ENCODE measurements at places on chromosomes 4 and X.

DNA sequence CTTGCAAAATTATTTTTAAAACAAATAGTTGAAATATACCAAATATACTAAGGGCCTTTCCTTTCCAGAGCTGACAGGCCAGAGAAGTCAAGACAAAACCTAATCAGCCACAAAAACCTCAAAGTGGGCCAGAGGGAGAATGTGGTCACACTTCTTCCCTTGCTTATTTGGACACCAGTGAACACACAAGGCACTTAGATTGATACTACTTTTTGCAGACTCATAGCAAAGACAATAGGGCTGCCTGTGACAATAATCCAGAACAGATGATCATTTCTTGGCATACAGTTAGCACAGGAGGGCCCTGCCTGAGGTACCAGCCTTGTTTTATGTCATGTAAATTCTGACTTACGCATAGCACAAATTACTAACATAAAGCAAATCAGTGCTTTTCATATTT lies 215.7 kb upstream of the NEIL3 start:
- no peak for DNase-seq

DNA sequence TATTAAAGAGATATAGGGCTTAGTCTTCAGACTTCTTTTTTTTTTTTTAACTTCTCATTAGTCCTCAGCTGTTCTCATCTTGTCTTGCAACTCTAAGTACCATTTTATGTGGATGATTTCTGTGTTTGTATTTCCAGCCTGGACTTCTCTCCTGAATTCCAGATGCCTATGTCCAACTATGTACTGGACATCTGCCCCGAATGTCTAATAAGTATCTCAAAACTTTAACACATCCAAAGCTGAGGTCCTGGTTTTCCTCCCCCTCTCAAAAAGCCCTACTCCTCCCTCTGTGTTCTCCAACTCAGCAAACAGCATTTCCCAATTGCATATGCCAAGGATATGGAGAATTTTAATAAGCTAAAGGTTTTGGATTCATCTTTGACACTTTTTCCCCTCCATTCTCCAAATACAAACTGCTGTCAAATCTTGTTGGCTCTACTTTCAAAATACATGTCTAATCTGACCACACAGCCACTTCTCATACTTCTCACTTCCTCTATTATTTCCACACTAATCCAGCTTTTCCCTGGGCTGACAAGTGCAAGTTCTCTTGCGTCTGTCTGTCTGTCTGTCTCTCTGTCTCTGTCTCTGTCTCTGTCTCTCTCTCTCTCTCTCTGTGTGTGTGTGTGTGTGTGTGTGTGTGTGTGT lies 79.8 kb downstream of the CLCN5 start:
- no peak for DNase-seq

GRCh38 chr4:24930151-24930550 lies 17.3 kb upstream of the CCDC149 start:
- DNase-seq = peak; percentile 36

DNA sequence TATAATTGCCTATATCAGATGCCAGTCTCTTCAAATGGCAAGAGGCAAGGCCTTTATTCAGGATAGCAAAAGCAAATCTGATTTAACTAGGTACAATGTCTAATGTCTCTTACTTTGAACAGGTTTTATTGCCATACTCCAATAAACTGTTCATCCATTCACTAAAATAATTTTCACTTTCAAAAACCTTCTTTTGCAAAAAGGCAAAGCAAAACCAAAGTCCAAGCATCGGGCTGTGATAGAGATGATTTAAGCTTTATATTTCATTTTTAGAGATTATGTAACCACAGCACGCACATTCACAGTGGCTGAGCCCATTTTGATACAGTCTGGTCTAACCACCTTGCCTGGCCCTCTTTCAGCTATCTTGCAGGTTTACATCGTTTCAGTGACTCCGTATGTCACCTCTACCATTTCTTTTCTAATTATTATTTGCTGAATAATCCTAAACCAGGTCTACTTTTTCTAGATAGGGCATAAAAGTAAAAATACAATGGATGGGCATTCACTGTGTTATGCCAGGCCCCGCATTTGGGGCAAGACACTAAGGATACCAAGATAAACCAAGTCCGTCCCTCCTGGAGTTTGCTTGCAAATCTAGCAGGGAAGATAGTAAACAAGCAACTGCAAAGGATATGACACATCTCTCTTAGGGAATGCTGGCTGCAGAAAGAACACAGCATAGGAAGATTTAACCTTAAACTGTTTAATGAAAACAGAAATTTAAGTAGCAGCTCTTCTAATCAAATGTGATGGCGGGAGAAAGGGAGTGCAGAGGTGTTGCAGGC lies 1.8 kb downstream of the CASP3 start:
- peak; percentile 64 for DNase-seq

- no peak for DNase-seq
These were observed 452.9 kb upstream of the EPHA5 start for GRCh38 chr4:66123190-66123589.

DNA sequence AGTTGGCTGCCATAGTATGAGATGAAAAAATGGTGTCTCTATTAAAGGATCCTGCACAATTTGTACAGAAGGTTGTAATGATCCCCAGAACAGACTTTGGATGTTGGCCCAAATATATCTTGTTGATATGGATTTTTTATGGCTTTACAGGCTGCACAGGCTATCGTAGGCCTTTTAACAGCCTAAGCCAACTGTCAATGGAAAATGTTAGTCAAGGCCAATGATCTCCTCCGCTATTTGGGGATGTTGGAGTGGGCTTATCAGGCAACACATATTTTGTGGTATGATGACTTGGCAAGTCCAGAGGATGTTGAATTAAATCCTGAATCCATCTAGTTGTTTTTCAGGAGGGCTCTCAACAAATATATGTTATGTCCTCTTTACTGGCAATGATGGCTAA lies 42.1 kb downstream of the ZCCHC13 start:
- no peak for DNase-seq

GRCh38 chr4:118723369-118723768 lies 38.2 kb downstream of the METTL14 start:
- no peak for DNase-seq

DNA sequence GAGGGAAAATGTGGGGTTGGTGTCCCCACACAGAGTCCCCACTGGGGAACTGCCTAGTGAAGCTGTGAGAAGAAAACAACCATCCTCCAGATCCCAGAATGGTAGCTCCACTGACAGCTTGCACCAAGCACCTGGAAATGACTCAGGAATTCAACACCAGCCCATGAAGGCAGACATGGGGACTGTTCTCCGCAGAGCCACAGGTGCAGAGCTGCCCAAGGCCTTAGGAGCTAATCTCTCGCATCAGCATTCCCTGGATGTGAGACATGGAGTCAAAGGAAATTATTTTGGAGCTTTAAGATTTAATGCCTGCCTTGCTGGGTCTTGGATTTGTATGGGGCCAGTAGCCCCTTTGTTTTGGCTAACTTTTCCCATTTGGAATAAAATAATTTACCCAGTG lies 367.9 kb downstream of the FAM133A start:
- no peak for DNase-seq

DNA sequence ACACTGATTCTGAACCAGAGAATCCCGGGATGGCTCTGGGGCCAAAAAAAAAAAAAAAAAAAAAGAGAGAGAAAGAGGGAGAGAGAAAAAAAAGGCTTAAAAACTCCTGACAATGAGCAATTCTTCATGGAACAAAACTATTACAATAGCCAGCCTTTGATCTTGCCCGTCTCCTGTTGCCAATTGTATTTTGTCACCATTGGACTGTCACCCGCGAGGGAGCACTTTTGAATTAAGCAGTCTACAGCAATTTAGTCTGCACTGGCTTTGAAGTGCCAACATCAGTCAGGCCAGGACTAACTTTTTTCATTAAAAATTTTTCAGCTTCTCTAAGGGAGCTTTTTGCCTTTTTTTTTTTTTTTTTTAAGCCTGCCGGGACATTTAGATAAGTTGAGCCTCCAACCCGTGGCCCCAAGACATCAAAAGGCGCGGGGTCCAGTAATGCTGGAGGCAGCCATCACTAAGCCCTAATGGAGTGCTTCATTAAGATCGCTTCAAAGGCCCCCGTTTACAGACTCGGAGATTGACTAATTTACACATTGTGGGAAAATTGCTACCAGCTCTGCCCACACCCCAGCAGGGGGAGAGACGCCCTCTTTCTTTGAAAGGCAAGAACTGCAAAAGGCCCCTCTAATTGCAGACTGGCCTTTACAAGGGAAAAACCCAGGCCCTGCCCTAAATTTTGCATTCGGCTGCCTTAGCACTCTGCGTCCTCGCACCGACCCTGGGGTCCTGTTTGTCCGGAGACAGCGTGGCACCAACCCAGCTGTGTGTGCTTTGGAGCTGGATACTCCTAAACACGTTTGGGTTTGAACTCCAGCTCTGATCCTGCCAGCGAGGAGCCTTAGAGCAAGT lies 98.1 kb upstream of the MSX1 start:
- DNase-seq = peak; percentile 25

DNA sequence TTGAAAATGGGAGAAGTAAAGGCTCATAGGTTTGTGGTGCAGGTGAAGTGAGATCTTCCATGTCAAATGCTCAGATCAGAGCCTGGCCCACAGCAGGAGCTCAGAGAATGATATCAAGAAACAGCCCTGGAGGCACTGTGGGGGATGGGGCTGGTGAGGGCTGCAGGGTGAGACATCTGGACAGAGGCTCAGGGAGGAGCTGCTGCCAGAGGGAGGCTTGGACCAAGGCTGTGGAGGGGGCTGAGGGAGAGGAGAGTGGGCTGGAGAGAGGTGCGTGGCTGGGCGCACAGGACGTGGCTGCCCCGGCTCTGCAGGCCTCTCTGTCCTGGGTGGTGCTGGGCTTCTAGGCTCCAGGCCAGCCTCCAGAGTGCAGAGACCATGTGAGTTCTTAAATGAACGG lies 5.6 kb downstream of the SORCS2 start:
- DNase-seq = peak; percentile 20

DNA sequence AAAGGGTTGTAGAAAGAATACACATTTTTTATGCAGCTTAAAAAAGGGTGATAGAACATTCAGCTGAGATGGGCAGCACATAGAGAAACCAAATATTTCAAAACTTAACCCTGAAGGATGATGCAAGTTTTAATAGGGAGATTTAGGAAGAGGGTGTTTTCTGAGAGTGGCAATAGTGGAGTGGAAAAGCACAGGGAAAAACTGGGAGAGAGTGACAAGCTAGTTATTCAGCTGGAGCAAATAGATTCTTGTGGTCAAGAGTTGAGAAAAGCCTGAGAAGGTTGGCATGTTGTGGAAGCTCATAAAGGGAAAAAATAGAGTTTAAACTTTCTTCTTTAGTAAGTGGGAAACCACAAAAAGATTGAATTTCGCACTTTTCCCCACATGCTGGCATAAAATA lies 359.6 kb upstream of the PITX2 start:
- peak; percentile 34 for DNase-seq

DNA sequence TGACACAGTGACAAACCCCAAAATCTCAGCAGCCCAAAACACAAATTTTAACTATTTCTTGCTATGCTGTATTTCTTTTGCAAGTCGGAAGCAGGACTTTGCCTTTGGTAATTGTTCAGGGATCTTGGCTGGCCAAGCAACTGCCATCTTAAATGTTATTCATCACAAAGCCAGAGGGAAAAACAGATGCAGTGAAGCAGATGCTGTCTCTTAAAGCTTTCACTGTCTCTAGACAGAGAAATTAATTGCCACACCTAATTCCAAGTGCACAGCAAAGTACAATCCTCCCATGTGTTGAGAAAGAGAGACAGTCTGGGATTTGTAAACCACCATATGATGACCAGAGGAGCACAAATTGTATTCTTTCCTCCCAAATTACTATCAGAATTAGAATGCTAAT lies 30.0 kb upstream of the GALNT7 start:
- DNase-seq = no peak

GRCh38 chr4:168129046-168129772 lies 36.9 kb downstream of the ANXA10 start:
- DNase-seq = no peak

DNA sequence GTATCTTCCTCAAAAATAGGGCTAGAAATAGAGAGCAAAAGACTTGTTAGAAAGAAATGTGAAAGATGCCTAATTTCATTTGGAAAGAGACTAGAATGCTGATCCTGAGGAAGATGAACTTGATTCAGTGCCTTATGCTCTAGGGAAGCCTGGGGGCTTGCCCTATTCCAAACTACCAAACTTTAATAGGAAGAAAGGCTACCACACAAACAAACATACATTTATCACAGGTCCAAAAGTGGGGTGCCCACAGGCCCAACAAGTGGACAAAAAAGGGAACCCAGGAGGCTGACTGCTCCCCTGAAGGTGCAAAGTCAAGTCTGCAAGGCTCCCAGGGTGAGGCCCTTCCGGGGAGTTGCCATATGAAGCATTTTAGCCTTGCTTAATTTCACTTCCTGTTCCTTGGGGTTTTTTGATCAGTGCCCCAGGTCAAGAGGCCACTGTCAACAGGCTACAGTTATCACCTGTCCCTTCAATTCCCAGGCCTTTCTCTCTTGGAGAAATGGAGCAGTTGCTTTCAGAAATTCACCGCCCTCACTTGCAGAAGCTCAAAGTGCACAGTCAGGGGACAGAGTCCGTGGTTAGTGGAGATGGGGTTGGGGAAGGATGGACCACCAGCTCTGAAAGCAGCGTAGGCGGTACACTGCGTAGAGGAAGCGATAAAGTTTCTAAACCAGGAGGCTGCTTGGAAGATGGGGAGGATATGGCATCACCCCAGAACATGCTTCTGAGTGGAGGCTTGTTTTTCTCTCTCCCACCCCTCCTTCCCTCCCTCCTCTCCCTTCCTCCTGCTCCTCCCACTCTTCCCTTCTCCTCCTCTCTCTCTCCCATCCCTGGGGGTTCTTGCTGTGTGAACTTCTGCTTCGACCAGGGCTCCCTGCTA lies 36.4 kb downstream of the TMEM154 start:
- no peak for DNase-seq

DNA sequence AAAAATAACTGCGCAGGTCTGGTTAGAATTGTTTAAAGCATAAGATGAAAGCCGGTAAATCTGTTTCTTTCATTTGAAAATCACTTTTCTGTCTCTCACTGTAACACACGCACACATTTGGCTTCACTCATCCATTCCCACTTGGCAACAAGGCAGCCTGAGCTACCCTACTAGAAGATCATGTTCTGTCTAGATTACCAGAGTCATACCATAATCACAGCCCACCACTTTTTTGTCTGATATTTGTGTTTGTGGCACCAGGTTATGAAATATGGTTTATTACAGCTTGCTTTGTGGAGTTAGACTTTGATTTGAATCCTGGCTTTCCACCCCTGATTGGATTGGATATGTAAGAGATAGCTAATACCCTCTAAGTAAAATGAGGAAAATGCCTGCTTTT lies 2.2 kb downstream of the USO1 start:
- DNase-seq = peak; percentile 47

DNA sequence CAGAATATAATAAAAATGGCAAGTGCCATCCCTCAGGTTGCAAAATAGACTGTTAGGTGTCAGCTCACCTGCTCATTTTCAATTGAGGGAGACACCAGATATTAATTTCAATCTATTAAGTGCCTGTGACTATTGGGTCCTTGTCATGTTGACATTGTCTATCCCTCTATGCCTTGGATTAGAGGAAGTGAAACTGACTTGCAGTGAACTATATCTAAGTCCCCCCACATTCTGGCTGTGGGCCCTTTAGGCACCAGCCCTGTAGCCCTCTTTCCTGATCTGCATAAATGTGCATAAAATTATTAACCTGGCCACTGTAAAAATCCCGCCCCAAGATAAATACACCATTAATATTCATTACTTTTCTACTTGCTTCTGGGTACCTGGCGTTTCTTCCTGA lies 293.0 kb upstream of the CLNK start:
- no peak for DNase-seq
